ENCODE measurements at places on chromosomes 4 and X. TPM values are rescaled to one million over a fixed set of nuclear protein-coding genes. Genes with fewer than 3 reads are reported as not detected.

GRCh38 chr4:22129454-22130029, 181.0 kb upstream of the KCNIP4 start:
- peak; percentile 12 for DNase-seq

Gene ZFYVE28
- 14.8 TPM for total RNA-seq

DNA sequence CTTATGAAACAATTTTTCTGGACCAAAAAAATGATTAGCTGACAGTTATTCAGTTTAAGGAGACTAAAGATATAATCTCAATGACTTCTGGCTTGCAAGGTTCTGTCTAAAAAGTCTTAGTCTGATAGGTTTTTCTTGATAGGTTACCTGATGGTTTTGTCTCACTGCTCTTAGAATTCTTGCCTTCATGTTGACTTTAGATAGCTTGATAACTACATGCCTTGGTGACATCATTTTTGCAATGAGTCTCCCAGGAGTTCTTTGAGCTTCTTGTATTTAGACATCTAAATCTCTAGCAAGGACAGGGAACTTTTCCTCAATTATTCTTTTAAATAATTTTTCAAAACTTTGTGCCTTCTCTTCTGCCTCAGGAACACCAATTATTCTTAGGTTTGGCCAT, 1965.3 kb downstream of the ARAP2 start:
- DNase-seq, result no peak

Gene TEX13B
- not detected for total RNA-seq

GRCh38 chr4:185263419-185263818, 54.0 kb downstream of the SNX25 start:
- DNase-seq, result no peak

Gene ARMCX6
- 40.8 TPM for total RNA-seq
